Activated CD8-positive, alpha-beta memory T cell treated with anti-CD3 and anti-CD28 coated beads for 4 hours (primary cell): ENCODE measurements at places on chromosomes 2 and 18.

DNA sequence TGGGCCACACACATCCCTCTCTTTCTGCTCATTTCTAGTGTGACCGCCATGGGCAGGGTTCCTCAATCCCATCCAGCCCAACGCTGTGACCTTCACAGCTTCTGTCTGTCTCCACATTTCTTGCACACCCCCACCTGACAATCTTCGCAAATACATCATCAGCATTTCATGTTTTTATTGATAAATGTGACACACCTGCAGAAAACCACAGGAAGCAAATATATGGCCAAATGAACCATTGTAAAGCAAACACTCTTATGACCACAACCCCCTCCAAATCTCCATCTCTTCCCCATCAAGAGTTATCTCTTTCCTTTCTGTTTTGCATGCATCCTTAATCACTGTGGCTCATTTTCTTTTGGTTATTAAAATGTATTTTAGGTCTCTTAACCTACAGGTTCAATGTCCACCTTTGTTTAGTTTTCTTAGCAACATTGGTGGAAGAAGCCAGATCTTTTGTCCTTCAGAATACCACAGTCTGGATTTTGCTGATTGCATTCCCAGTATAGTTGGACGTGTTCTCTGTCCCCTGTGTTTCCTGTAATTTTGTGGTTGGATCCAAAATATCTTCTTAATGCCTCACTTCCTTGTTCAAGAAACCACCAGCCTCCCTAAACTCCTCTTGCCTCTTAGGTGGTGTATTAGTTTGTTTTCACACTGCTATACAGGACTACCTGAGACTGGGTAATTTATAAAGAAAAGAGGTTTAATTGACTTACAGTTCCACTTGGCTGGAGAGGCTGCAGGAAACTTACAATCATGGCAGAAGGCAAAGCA lies 9.8 kb upstream of the NCK2 start:
- DNase-seq = no peak

- DNase-seq = no peak
Measured at GRCh38 chr2:178679891-178680290, 127.3 kb downstream of the TTN start.

DNA sequence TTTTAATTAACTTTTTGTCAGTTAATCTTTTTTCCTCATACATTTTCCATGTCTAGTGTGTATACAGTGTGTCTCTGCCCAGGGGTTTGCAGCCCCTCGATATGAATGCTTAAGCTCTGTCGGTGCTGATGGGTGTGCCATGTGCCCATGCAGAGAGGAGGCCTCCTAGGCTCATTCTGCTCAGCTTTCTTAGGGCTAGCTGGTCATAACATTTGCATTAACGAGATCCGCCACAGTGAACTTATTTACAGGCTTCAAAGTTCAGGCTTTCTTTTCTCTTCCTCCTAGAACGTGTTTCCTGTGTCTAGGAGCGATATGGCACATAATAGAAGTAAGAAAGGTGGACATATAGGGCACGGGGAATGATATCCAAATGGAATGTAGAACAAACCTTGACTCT lies 783.3 kb downstream of the PLCL1 start:
- DNase-seq = no peak

DNA sequence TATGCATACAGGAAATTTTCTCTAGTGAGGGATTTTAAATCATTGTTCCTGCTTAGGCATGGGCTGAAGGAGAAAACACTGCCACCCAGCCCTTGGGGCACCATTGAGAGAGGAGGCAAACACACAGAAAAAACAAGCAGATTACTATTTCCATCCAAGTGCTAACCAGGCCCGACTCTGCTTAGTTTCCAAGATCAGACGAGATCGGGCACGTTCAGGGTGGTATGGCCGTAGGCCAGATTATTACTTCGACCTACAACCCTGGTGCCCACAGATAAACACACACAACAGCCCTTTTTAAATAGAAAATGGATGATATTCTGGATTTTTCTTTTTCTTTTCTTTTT lies 45.4 kb upstream of the RHOB start:
- DNase-seq = no peak

GRCh38 chr2:67561457-67561965 lies 164.4 kb downstream of the ETAA1 start:
- DNase-seq = no peak

DNA sequence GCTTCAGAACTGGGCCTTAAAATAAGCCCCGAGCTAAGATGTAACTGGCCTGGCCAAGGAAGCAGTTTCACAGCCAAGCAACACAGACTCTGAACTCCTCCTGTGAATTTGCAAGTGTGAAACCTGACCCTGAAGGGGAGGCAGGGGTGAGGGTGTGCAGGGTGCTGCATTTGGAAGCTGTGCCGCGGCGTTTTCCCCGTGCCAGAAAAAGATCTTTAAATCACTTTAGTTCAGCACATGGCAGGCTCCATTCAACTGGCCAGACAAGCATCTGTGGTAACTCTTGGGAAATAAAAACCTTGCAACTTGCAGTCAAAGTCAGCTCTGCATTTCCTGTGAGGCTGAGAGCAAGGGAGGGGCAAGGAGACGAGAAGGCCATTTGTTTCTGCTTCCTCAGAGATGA lies 209.3 kb upstream of the SOX11 start:
- DNase-seq = no peak

DNA sequence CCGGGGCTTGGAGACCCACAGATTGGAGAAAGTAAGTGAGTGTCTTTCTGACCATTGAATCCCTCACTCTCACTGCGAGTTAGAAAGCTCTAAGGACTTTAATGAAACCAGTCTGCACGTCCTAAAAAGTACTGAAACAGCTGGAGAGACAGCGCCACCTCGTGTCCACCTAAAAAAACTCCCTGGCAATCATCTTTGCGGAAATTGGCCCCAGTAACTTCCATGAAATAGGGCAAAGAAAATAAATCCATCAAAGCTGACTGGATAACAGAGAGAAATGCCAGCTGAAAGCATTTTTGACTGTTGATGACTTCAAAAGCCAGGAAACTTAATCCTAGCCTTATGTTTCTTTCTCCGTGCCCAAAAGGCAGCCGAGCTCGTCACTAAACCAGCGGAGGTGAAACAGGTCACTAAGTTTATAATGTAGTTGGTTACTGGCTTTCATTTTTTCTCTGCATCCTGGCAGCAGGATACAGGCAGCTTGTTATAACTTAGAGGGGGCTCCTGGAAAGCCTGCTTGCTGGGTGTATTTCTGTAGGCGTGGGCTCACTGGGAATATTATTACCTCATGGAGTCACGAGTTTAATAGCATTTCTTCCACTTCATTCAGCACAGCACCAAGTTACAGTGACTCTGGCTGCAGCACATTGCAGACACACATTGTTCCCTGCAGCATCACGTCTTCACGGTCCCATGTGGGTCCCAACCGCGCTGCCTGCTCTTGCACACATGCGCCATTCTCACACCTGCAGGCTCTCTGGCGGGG lies 266.5 kb downstream of the HRH4 start:
- DNase-seq = no peak

GRCh38 chr2:120605231-120605935 lies 130.3 kb upstream of the GLI2 start:
- no peak for DNase-seq

DNA sequence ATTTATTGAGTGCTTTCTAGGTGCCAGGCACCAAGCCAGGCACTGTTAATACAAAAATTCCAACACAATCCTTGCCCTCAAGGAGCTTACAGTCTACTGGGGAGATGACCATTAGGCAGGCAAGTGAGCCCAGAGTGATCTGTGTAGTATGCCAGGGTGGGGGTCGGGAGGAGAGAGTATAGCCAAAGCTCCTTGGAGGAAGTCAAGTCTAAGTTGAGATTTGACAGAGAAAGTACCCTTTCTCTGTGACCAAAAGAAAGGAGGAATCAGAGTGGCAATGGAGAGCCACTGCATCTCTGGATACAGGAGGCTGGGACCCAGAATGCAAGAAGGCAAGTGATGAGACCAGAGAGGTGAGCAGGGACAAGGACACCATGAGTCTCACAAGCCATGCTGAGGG lies 7.5 kb downstream of the ANKRD53 start:
- no peak for DNase-seq

DNA sequence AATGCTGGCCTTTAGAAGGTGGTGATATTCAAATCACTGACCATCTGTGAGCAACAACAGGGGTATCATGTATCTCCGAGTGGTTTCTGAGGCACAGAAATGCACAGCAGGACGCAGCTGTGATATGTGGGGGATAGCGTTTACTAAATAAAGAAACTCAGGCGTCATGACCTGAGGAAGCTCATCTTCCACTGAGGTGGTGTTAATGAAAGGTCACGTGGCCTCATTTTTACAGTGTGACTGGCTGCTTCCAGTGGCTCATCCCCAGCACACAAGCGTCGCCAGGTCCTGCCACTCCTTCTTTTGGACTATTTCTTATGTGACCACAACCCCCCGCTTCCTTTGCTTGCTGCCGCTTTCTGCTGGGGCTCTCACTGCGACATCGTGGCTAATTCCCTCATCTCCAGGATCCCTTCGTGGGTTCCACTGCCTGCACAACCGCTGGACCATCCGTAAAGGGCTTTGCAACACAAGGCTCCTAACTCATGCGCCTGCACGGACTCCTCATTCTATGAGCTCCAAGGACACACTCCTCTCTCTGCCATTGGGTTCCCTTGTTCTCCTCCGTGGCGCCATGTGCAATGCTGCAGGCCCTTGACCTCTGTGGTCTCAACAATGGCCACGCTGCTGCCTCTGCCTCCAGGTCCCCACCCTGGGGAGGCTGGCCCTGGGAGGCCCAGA lies 109.3 kb downstream of the MBP start:
- no peak for DNase-seq

DNA sequence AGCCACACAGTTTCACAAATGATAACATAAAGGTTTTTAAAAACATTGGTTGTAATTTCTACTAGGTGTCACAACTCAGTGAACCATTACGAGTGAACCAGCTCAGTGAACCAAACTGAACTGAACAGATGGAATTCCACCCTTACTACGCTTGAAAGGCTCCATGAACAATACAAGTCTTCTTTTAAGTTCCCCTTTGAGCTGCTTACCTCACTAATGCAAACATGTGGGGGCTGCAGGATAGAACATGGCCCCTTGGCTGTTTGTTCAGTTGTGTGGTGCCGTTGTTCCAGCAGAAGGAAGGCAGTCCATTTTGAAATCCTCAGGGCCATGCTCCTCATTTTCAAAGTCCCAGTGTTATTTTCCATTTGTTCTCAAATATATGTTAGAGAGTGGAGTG lies 30.7 kb upstream of the KLHL14 start:
- no peak for DNase-seq

DNA sequence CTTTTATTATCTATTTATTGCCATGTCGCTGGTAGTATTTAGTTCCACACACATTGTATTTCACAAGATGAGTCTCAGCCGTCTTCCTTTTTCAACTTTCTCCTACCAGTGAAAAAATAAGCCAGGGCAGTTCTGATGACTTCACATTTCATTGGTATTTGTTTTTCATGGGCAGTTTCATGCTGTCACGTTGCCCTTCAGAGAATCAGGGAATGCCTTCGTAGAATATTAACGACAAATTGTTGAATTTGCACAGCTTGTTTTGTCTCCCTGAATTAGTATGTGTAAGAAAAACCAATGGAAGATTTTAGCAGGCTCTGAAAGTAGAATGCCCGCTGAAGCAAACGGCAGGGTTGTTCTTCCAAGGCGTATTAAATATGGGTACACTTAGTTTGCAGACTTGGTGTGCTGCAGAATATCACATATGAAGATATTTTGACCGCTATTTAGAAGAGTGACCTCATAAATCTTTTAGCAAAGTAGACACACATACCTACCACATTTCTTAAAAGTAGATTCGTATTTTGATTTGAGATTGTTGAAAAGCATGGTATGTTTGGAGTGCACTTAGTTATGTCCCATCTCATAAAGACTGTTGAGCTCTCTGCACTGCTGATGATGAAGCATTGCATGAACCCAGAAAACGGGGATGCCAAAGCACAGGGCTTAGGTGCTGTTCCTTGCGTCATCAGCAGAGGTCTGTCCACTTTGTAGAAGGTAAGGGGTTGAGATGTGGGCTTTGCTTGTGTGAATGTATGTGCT lies 2.9 kb downstream of the NEDD4L start:
- DNase-seq = no peak

GRCh38 chr2:104755026-104755878 lies 98.7 kb upstream of the POU3F3 start:
- DNase-seq = no peak

DNA sequence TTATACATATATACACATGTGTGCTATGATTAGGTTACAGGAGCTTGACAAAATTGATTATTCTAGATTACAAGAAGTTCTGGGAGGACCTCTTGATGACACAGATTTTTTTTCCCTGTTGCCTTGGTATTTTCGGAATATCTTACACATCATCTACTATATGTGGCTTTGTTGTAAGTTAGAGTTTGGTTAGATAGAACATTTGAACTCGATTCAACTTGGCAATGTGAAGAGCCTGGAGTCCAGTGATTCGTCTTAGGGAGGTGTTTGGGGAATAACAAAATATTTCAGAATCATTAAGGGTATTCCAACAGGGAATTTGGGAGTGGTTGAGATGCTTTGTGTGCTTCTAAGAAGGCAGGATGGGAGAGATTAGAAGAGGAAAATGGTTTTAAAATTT lies 39.3 kb upstream of the EFEMP1 start:
- DNase-seq = no peak

DNA sequence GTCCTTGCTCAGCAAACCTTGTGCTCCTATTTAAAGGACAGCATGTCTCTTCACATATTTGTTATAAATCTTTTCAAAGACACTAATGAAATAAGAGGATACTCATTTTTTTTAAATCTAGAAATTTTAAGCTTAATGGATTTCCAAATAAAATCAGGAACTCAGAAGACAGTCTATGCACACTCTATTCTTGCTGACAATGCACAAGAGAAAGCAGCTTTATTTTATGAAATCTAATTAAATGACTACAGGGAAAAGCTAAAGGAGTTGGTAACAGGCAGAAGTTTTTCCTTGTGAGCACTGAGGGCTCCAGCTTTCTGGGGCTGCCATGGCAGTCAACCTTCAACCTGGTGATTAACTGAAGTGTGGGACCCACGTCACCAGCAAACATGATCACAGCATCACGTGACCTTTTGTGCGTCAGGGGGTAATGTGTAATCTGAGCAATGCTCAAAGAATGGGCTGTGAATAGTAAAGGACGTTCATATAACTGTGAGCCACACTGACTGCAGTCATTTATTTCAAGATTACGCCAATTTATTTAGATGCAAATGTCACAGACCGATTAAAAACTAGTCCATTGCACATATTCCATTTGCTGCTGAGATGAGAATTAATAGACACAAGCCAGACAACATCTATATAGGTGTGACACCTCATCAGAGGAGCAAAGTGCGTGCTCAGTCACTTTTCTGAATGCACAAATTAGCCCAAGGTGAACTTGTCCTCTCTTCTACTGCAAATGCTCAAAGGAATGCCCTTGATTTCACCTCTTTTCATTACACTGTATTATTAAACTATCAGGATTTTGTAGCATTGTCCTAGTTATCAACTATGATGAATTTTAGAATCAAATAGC lies 11.6 kb upstream of the DNER start:
- no peak for DNase-seq

- DNase-seq = no peak
Measured at GRCh38 chr2:217858519-217859491, 144.0 kb downstream of the TNS1 start.

DNA sequence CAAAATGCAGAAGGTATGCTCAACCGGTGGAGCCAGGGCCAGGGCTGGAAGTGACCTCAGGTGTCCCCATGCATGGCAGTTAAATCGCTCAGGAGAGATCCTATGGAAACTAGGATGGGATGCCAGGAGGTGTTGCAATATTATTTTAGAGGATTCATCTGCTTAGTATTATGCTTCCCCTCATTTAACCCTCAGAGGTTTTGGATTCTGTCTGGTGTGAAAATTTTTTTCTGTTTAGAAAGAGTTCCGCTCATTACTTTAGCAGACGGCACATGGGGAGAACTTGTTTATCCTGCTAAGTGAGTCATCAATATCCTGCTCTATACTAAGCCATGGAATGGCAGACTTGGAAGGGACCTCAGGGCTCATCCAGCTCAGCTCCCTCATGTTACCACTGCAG lies 42.5 kb downstream of the TRIB2 start:
- DNase-seq = no peak
